Astrocyte (in vitro differentiated cells and primary cell): ENCODE measurements at places on chromosomes 5 and 9.
A peak's percentile ranks its signal among the peaks of the same experiment; 100 is the strongest.

DNA sequence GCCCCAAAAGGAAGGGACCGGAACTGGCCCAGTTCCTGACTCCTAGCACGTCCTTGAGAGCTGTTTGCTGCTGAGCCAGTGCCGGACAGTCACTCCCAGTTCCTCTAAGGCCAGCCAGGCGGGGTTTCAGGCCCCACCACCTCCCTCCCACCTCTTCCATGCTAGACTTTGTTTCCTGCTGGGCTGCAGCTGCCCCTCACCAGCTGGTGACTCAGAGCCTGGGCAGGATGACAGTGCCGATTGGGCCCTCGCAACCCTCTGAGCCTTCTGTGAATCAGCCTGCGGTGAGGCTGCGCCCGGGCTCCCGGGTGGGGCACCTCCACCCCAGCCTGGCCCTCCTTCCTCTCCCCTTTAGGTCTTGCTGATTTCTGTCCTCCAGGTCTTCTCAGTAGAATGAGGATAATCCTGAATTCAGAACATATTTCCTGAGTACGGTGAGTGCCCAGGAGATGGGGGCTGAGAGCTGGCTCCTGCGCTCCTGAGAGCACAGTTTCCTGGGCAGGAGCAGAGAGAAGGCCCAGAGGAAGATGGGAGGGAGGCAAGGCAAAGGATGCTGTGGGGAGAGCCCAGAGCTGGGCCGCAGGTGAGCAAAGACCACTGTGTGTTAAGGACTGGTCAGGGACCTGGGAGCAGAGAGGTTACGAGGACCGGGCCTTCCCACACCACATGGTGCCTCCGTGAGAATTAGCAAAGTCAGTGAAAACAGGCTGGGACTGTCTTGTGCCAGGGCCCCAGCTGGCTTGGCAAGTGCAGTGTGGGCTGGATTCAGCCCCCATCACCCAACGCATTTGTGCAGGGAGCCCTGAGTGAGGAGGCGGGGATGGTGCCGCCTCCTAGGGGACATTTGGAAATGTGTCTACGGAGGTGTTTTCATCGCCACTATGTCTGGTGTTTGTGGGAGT, 32.9 kb upstream of the STXBP1 start:
- peak; percentile 96 for DNase-seq

GRCh38 chr9:131297903-131298302, 8.4 kb downstream of the PLPP7 start:
- DNase-seq = no peak

- DNase-seq = no peak
Observed at GRCh38 chr5:134406390-134406789, 5.3 kb downstream of the CDKN2AIPNL start.

- DNase-seq = no peak
Observed at GRCh38 chr5:80502800-80503199, 14.9 kb downstream of the FAM151B start.

DNA sequence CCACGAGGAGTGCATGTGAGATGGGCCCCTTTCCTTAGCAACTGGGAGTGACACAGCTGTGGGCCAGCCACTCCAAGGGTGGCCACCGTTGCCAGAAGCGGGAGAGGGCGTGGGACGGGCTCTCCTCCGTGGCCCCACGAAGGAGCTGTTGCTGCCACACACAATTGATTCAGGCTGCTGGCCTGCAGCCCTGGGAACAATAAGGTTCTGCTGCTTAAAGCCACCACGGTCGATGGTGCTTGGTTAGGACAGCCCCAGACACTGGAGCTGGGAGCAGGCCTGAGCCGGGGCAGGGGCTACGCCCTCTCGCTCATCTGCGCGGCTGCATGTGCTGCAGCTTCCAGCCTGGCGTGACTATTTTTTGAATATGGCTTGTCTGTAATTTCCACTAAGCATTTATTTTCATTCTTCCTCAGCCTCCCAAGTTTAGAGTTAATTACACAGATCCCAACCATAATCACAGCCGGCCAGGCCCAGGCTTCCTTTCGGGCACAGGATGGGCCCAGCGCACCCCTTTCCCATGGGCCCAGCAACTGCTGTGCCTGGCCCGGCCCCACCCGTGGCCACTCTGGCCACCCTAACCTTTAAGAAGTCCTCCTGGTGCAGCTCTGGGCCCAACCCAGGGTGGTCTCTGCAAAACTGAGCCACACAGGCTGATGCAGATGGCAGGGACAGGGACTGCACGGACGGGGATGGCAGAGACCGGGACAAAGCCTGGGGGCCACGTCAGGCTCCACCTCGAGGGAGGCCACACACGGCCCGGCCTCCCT, 49.7 kb downstream of the VAV2 start:
- DNase-seq = no peak
